ENCODE measurements at places on chromosomes 6 and 20.

- no peak for DNase-seq
These were observed 655 bp downstream of the FAM184A start for GRCh38 chr6:119077643-119078375.

DNA sequence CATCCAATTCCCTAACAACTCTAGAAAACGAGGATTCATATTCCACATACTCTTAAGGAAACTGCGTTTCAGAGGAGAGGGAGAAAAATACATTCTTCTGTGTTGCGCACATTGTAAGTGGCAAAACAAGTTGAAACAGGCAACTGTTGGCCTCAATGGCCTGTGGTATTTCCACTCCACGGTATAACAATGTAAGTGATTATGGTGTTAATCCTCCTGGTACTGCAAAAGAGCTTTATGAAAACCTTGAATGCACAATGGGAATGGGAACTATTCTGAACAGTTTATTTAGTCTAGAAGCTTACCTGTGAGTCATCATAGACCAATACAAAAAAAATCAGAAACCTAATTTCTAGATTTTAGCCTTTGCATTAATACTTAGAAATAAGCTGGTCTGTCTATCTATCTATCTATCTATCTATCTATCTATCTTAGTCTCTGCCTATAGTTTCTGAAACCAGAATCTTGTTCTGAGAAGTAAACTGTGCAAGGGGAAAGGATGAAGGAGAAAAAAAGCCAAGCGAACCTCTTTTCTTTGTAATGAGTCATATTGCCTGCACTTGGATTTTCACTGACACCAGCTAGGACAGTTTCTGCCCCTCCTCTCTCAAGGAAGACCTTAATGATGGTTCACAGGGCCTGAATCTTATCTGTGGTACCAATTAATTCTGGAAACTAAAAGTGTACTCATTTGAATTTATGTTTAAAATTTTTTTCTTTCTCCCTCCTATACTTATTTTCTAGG, 101.5 kb downstream of the RNF144B start:
- DNase-seq = no peak

DNA sequence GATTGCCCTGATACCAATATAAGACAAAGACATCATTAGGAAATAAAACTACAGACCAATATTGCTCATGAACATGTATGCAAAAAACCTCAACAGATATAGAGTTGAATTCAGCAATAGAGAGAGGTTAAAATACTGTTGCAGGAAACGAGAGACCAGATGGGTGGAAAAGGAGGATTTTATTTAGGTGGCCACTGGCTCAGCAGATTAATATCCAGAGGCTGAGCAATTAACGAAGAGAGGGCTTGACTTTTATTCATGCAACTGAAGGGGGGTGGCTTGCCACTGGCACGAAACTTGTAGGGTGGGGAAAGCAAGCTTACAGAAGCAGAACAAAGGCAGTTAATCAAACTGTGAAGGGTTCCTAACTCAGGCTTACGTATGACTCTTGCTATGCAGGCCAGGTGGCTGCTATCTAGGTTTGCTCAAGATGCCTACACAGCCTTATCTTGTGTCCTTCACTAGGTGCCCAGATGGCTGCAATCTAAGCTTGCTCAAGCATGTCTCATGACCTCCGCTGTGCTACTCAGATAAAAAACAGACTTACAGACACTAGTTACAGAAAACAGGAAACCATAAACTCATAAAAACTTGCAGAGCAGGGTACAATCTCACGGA, 126.4 kb downstream of the MMUT start:
- no peak for DNase-seq

DNA sequence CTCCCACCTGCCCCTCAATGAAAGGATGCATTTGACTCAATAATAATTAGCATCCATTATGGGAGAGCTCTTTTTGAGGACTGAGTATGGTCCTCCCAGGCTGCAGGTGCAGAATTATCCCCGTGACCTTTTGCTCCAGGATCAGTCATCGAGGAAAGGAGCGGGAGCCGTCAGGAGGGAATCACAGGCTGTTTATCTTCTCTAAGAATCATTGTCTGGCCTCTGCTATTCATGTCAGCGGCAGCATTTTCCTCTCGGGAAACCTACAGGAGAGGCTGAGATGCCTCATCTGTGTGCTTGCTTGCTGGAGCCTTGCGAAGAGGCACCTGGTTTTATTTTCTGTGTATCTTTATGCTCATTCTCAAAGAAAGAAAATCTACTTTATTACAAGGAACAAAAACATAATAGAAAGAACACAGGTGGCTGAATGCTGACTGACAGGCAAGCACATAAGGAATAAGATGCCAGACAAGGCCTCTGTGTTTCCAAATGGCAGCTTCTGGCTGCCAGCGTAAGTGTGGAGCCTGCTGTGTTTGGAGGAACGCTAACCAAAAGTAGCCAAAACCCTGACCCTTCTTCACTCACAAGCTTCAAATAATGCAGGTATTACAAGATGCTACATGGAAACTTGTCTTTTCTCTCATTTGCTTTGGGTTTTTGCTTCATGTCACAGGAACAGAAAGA, 539.1 kb upstream of the MARCKS start:
- no peak for DNase-seq

DNA sequence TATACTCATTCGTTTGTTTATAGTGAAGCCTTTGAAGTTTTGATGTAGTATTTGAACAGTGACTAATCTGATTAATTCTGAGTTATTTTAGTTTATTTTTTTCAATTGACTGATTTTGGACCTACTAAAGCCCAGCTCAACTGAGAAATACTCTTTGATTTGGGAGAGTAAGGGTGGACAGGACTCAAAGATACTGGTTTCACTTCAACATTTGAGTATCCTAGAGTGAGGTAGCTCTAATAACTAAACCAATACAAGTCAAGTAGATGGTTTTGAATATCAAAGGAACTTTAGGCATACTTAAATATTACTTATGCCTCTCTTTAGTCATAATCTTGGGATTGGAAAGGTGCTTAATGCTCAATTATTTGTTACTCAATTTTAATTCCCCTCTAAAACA, 65.6 kb downstream of the ZNF292 start:
- DNase-seq = no peak

- no peak for DNase-seq
These were observed 11.5 kb upstream of the TREML4 start for GRCh38 chr6:41216616-41217015.

GRCh38 chr6:148893073-148893472, 146.2 kb downstream of the UST start:
- DNase-seq = no peak

DNA sequence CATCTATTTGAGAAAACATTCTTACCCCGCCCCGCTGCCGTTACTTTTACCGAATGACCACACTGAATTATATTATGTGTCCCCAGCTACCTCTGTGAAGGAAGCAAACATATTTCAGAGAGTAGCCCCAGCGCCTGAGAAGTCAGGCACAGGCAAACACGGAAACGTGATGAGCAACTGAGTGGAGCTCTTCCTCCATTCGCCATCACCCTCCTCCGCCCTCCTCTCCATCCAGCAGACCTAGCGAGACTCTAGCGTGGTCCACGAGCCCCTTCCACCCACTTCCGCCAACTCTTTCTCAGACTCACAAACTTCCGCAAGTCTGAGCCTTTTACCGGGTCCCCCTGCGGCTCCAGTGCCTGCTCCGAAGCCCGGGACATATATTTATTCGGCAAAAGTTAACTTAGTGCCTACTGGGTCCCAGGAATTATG, 582 bp downstream of the SNRPB start:
- peak; percentile 54 for DNase-seq

GRCh38 chr6:11078266-11078665, 15.4 kb upstream of the SMIM13 start:
- no peak for DNase-seq

DNA sequence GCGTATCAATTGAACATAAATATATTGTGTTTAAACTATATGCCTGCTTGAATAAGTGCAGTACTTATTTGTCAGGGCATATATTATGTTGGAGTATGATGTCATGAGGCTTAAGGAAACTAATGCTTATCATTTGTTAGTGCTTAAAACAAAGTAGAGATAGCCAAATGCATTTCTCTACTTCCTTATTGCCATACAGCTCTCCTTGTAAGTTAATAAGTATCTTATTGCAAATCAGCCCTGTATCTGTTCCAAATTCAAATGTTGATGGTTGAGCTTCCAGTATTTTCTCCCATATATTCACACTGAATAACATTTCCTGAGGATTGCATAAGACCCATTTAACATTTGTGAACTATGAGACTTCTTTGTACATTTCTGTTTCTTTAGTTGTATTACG, 57.8 kb downstream of the CARMIL1 start:
- no peak for DNase-seq

- DNase-seq = no peak
These were observed 7.5 kb downstream of the TRIM39 start for GRCh38 chr6:30334075-30334783.

GRCh38 chr20:36145877-36146707, 8.4 kb upstream of the EPB41L1 start:
- no peak for DNase-seq

DNA sequence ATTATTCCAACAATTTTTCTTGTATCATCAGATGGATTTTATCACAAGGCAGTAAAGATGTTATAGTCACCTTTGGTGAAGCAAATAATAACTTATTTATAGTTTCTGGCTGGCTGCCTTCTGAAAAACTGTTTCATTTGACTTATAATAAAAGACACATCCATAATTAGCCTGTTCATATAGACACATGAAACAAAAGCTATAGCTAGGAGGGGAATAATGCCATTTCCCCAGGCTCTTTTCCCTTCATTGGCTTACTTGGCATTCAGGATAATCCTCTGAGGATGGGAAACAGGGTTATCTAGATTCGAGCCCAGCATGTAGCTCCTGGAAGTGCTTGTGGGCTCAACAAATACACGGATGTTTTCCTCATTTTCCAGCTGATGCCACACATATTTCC, 17.5 kb downstream of the MMP24 start:
- DNase-seq = no peak

GRCh38 chr6:83854001-83854501, 891 bp downstream of the RIPPLY2 start:
- DNase-seq = no peak

- DNase-seq = no peak
These were observed 62.8 kb downstream of the JARID2 start for GRCh38 chr6:15308435-15309213.

- DNase-seq = no peak
These were observed 124.6 kb downstream of the REV3L start for GRCh38 chr6:111358454-111358853.

GRCh38 chr6:148677594-148678476, 69.0 kb upstream of the UST start:
- DNase-seq = peak; percentile 35

- DNase-seq = no peak
These were observed 10.4 kb upstream of the FRMD1 start for GRCh38 chr6:168089186-168090063.

DNA sequence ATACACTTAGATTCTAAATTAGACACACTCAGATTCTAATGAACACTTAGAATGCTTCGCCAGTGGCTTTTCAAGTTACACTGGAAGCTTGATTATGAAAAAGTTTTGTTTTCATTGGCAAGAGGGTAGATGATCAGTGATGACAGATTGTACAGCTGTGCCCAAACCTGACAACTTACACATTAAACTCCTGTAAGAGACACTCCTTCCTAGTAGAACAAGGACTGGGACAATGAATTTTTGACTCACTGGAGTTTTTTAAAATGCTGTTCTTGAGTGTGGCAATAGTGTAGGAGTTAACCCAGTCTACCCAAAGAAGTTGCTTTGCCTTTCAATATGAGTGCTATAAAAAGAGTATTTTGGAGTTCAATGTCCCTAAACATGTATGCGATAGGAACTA, 140.8 kb downstream of the SLC16A10 start:
- DNase-seq = no peak

DNA sequence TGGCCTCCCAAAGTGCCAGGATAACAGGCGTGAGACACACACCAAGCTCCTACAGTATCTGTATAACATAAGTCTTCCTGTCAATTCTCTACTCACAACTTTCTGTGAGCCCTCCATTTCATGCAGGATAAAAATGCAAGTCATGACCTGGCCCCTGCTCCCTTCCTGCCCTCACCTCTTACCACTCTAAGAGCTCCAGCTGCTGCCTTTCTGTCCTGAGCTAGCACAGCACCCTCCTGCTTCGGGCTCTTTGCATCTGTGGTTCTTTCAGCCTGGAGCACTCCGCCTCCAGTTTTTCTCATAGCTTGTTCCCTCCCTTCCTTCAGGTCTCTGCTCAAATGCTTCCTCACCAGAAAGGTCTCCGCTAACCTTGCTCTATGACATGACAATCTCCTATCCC, 23.7 kb upstream of the TRPC4AP start:
- DNase-seq = no peak

DNA sequence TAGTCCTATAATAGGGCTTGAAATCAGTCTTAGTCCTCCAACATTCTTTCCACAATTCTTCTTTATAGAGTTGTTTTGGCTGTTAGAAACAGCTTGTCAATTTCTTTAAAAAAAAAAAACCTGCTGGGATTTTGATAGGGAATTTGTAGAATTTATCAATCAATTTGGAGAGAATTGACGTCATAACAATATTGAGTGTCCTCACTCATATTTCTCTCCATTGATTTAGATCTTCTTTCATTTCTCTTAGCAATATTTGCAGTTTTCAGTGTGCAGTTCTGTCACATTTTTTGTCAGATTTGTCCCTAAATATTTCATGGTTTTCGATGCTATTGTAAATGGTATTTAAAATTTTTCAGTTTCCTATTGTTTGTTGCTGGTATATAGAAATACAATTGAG, 5.3 kb upstream of the LINC00237 start:
- DNase-seq = no peak

DNA sequence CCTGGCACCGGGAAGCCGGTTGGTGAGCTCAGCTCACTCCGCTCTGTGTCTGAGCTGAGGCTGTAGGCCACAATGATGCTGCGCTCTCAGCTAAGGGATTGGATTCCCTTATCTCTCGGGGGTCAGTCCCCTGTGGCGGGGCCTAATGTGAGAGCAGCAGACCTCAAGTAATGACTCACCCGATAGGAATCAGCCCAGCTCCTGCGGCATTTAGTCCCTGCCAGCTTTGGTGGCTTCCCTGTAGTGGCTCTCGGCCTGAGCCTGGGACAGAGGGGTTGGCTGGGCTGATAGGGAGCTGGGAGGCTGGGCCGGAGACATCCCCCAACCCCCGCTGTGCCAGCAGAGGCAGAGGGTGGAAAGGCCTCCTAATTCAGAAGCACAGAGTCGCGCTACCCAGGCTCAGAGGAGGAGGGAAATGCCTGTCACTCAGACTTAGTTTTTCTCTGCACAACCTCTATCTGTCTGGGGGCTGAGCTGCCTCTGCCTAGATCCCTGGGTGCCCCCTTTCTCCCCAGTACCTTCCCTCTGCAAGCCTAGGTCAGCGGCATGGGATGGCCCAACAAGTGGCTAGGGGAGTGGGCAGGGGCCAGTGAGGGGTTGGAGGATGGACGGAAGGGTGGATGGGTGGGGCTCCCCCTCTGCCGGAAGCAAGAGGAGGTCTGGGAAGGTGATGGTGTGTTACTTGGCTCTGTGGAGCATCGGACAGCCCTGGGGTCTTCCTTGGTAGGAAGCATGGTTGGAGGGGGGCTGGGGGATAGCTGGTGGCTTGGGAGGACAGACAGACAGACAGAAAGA, 92.2 kb downstream of the CDH22 start:
- DNase-seq = no peak

- no peak for DNase-seq
These were observed 15.3 kb downstream of the PMEPA1 start for GRCh38 chr20:57694481-57694880.

GRCh38 chr6:130896249-130896648, 69.0 kb downstream of the SMLR1 start:
- DNase-seq = no peak

Data from GM18507 (cell line).